Activated CD4-positive, alpha-beta T cell treated with anti-CD3 and anti-CD28 coated beads, Interleukin-2, amount 50 U/mL, for 48 hours (primary cell): ENCODE measurements at places on chromosomes 5 and 9.

DNA sequence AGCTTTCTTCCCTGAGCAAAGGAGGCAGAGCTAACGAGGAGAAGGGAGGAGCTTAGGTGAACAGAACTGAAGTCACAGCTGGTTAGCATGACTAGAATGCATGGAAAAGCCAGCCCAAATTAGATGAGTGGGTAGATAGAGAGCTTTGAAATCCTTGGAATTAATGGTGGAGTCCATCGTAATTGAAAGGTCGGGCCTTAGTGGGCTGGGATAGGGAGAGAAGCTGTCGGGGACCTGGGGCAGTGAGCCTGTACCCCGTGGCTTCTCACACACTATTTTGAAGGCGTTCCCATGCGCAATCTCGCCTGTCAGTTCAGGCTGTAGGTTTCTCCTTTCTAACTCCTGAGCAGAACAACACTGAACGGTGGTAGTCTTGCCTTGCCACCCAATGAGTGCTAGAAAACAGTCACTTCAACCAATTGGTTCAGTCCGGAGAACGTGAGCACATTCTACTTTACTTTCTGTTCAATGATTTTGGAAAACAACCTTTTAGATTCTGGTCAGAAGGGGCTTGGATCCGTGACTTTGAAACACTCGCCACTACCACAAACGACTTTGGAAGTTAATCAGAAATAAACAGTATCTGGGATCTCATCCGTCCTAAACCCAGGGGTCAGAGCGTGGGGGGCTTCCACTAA, 655 bp upstream of the RAI14 start:
- peak; percentile 24 for DNase-seq

GRCh38 chr9:134206311-134207300, 42.2 kb upstream of the RNU6ATAC start:
- no peak for DNase-seq

DNA sequence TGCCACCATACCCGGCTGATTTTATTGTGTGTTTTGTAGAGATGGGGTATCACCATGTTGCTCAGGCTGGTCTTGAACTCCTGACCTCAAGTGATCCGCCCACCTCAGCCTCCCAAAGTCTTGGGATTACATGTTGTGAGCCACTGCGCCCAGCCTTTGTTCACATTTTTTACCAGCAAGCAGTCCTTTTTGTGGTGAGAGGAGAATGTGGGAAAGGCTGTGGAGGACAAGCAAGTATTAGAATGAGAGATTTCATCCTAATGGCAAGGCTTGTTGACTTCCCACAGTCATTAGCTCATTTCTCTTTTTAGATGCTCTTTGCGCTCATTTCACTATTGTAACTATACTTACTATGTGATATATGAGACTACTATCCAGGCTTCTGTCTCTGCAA, 6.1 kb downstream of the IL31RA start:
- DNase-seq = no peak

DNA sequence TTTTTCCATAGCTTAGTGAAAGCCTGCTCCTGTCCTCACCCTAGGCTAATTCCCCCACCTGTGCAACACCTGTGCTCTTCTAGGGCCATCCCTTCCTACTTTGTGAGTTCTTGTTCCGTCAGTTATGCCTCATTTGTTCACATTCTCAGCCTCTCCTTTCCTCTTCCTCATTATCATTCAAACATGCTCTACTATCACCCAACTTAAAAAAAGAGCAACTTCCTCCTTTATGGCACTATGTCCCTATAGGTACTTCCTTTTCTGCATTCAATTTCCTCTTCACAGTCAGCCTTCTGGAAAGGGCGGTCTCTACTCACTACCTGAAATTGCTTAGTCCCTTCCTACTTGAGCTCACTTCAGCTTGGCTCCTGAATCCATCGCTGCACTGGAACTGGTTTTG, 111.8 kb upstream of the LHFPL2 start:
- no peak for DNase-seq

GRCh38 chr9:116208417-116209232, 55.0 kb downstream of the PAPPA start:
- no peak for DNase-seq

DNA sequence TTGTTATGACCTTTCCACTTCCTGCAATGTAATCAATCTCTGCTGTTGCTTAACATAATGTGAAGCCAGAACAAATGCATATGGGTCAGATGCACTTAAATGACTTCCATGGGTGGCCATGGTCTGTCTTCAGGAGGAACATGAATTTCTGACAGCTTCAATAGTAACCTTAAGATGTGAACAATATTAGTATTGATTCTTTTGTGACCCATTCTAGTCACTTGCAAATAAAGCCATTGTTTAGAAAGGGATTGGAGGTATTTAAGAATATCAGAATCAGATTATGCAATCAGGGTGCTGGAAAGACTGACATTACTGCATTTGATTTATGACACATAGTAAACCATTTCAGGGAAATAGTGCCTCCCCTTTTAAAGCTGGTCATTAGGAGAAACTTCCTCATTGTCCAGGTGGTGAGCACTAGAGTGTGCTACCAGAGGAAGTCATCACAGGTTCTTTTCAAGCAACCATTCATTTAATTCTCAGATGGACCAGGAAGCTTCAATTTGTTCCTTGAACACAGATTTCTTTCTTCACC, 32.1 kb downstream of the GRIN3A start:
- DNase-seq = no peak

DNA sequence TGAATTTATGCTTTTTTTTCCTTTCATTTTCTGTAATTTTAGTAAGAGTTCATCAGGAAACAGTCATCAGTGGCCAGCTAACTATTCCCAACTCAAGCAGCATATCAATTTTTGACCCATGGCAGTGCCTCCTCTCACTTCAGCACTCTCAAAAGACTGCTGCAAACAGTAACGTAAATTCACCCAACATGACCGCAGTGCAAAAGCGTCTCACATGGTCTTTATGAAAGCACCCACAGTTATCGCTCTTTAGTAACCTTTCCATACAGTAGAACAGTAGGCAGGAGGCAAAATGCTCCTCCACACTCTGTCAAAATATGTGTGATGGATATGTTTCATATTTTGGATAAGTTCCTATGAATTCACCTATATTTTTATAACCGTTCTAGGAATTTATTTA, 48.6 kb downstream of the PARP8 start:
- no peak for DNase-seq

- no peak for DNase-seq
Observed at GRCh38 chr9:37656936-37657335, 6.2 kb downstream of the FRMPD1 start.

GRCh38 chr9:133130685-133131244, 9.7 kb upstream of the RALGDS start:
- peak; percentile 62 for DNase-seq

DNA sequence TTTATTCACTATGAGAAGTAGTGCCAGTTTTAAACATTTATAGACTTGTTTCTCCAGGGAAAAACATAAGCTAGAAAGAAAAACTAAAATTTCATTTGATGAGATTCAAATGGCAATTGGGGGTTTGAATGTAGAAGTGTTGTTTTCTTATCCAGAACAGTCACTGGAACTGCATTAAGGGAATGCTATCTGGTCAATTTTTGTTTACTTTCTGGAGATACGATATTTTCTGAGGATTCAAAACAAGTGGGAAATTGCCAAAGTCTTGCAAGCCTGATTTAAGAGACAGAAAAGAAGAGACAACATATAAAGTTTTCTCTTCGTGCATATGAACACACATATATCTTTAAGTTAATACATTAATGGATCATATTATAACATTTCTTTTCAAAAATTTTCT, 118.4 kb downstream of the NXNL2 start:
- DNase-seq = no peak

GRCh38 chr9:14066831-14067230, 247.1 kb downstream of the NFIB start:
- no peak for DNase-seq

DNA sequence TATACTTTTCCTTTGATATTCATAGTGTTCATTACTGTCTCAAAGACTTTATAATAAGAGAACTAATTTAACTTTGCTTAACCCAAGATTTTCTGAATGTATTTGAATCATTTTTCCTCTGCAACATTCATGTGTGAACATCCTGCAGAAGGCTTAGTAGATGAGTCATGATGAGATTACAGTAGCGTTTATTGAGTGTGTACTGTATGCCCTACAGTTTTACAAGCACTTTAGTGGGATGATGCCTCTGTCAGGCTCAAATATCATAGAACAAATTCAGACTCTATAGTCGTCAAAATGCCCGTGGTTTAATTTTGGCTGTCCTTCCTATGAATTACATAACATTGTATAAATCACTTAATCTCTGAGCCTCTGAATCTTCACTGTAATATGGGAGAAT, 41.2 kb downstream of the FYB1 start:
- DNase-seq = no peak

DNA sequence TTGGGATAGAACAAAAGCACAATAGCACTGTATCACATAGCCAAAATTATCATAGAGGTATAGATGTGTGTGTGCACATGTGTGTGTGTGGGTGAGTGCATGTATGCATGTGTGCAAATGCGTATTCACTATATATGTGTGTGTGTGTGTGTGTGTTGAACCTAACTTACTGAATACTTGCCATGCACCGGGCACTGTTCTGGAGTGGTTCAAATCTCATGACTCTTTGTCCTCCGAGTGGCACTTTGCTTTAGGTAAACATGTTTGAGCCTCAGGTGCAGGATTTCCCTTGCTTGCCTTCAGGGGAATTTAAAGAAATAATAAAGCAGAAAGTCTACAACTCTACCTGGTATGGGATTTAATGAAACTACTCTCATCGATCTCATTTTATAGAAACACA, 183.5 kb upstream of the GDNF start:
- no peak for DNase-seq

DNA sequence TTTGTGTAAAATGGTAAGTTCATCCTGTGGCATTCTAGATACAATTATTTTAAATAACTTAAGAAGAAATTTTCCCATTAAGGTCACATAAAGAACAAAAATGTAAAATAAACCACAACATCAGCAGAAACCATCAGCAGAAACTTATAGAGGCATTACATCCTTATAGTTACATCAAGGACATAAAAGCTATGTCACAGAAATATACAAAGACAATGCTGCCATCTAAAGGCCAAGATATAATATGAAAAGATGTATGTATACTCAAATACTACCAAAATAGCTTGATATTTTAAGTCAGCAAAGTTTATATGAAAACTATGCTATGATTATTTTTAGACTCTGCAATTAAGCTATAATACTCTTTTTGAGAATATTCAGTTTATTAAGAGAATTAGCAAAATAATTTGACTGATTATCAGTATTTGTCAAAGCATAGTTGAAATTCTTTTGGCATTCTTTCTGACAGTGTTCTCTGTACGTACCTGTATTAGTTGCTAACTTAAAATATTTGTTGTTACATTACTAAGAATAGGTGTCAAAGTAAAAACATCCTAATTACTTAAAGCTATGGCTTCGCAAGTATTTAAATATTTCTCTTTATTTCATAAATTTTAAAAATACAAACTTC, 36.2 kb downstream of the FBXL17 start:
- no peak for DNase-seq

DNA sequence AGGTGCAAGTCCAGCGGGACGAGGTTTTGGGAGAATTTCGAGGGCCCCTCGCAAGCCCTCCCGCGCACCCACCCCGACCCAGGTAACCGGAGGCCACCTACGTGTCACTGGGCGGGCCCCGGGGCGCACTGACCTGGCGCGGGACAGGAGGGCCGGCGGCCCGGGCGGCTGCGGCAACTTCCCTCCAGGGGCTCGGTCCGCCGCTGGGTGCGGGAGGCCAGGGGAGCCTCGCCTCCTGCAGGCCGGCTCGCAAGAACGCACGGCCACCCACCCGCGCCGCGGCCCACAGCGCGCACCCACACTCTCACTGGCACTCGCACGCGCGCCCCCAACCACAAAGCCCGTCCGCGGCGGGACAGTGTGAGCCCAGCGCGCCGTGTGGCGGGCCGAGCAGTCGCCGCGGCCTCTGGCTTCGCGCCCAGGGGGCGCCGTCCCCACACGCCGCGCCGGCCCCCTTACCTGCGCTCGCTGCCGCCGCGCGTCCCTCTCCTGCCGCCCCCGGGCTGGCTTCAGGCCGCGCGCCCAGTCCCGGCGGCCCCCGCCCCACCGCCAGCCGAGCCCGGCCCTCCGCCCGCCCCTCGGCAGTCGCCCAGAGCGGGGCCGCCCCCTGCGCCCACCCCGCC, 451 bp downstream of the LPAR1 start:
- no peak for DNase-seq

DNA sequence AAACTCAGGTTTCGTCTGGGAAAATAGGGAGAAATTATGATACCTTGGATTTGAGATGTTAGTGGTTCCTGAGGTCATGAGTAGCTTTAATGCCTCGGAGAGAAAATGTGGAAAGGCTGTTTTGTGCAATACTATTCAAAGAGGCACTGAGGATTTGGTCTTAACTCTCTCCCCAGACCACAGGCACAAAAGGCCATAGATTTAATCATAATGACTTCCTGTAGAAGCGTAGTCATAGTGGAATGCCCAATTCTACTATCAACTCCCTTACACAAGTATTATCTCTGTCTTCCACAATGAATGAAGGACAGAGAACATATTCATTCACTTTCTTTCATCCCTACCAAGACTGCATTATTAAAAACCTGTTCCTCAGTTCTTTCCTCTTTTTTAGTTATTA, 153.0 kb upstream of the FTMT start:
- DNase-seq = no peak

GRCh38 chr9:76519075-76519835, 60.3 kb downstream of the GCNT1 start:
- no peak for DNase-seq

GRCh38 chr5:135097390-135097789, 63.4 kb upstream of the PITX1 start:
- DNase-seq = no peak

DNA sequence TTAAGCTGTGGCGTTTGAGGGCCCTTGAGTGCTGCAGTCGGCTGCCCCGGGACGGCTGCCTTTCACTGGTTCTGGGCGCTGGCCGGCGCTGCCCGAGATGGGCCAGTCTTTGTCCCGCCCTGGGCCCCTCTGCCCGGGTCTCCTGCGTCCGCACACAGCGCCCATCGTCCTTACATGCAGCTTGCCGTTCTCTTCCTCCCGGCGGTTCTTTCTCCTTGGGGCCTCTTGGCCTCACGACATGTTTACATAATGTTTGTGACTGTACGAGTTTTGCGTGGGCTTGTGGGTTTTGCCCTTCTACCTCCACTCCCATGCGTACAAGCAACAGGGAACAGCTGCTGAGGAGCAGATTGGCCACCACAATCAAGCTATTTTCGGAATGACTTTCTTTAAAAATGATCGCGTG, 618 bp downstream of the TNPO1 start:
- peak; percentile 49 for DNase-seq

- no peak for DNase-seq
Observed at GRCh38 chr9:124471761-124472160, 21.5 kb downstream of the ADGRD2 start.

GRCh38 chr5:103393101-103393754, 134.7 kb downstream of the MACIR start:
- no peak for DNase-seq

- no peak for DNase-seq
Observed at GRCh38 chr5:113204525-113205161, 228.0 kb downstream of the DCP2 start.

DNA sequence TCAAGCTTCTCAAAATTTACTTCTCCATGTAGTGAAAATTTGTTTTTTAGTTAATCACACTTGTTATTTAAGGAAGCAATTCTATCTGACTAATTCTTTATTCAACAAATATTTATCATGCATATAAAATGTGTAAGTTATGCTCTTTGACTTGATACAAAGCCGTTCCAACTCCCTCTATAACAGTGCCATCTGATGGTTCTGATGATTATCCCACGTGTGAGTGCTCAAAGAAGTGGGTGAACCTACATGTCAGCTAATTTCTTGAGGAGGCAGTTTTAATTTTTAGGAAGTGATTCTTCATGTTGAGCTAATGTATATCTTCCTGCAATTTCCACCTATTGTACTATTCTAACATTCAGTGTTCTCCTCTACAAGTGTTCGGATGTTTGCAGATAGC, 88.8 kb upstream of the BRINP1 start:
- no peak for DNase-seq
